ENCODE measurements at places on chromosomes 7 and 10. TPM values are rescaled to one million over a fixed set of nuclear protein-coding genes. Genes with fewer than 3 reads are reported as not detected.

Gene ADAM22
- 0.43 TPM for total RNA-seq

Gene IMPDH1
- total RNA-seq = 42.9 TPM

Gene DTX2
- 3.4 TPM for total RNA-seq

Gene STEAP1B
- 2.9 TPM for total RNA-seq

Gene SYT15
- 2.2 TPM for total RNA-seq

Gene SMARCD3
- total RNA-seq = 2.1 TPM

Gene SORBS1
- 3.7 TPM for total RNA-seq

Gene ADAP1
- total RNA-seq = 5.0 TPM

Gene TAS2R16
- total RNA-seq = not detected

Gene MMP21
- 1.1 TPM for total RNA-seq

Gene PTF1A
- total RNA-seq = not detected

All from dermis lymphatic vessel endothelial cell (primary cell).